GM12892 (cell line): ENCODE measurements at places on chromosomes 5 and 9.

- DNase-seq, result no peak
These were observed 127.3 kb upstream of the BOD1 start for GRCh38 chr5:173743641-173744343.

DNA sequence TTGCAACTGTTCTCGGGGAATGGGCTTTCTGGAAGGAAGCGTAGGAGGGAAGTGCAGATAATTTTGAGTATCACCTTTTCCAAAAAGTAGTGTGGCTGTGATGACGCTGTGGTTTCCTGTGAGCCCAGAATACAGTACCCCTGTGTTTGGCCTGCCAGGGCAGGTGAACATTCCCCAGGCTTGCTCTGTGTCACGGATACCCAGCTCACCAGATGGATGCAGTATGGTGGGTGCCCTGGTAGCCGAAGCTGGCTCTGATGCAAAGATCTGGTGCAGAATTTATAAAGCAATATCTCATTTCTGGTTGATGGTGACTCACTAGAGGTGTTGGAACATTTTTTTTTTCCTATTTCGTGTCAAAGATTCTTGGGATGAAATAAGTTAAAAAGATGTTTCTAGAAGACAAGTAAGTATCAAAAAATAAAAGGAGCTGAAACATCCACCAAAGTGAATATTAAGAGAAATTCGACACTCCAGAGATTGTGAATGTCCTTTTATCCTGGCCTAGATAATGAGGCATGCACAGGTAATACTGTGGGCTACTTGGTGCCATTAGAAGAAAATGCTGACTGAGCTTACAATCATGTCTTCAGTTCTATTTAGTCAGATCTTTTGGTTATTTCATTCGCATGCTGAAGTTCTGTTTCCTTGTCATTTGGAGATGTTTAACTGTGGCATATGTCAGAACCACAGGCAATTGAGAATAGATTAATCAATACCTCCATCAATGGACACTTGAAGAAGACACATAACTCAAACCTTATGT lies 200.1 kb downstream of the GADD45G start:
- no peak for DNase-seq

DNA sequence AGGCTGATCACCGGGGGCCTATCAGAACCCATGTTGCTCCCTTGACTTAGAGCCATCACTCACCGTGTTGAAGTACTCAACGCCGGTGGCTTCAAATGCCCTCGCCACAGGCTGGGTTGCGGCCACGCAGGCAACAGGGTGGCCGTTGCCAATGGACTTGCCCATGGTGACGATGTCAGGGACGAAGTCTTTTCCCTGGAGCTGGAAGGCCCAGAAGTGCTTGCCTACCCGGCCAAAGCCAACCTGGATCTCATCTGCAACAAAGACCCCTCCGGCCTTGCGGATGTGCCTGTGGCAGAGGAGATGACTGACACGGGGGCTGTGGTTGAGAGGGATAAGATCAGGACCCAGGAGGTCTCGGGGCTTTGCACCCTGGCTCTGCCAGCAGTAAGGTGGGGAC lies 10.3 kb downstream of the PHYKPL start:
- DNase-seq, result no peak

DNA sequence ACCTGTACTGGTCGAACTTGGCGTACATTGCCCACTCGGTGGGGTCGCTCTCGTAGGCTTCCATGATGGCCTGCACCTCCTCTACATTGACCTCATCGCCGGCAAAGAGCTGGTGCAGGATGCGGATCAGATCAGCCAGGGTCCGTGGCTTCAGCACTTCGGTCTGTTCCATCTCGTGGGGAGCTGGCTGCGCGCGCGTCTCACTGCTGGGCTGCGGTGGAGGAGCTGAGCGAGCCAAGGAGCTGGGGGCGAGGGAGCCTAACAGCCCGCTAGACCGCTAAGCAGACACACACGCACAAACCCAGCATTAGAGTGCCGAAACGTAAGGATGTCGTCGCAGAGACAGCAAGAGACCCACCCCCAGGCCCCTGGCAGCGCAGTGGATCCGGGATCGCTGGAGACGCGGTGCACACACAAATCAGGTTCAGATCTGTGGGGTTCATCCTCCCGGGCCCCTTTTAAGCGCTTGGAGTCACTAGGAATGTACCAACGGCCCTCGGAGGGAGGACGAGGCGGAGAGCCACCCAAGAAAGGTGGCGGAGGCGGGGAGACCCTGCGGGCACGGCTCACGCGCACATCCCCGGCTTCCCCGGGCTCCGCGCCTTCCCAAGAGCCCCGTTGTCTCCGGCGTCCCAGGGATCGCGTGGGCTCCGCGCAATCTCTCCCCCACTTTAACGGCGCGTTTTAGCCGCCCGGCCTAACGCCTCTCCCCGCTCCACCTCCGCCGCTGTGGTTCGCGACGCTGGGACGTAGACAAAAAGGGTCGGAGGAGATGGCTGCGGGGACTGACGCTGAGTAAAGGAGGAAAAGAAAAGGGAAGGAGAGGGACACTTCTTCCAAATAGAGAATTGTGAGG lies at the start of gene CDO1:
TSS of gene CDO1 (minus strand) at position 434 of the 856 bp plus-strand sequence. CDS start at position 172, 262 bp downstream.
- peak; percentile 23 for DNase-seq

- DNase-seq, result no peak
These were observed 72.4 kb downstream of the CFAP95 start for GRCh38 chr9:69893057-69893456.

DNA sequence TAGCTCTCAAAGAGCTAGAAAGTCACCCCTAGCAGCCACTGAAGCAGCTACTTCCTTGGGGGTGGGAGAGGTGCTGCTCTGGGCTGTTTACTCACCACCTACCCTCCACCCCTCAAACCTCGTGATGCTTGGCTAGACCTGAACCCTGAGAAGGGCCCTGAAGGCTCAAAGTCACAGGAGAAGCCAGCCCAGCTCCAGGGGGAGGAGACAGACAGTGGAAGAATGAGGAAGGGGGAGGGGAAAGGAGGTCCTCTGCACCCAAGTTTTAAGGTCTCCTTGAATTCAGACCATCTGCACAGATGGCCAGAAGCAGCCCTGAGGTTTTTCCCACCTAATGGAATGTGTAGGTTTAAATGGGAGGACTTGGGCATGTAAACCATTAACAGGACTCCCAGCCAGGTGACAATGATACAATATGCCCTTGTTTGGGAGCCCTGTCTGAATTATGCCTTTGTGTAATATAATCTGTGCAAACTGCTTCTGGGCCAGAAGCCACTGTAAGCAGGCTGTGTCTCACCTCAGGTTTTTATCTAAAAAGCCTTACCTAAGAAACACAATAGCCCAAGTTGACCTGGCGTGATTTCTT lies 180.5 kb downstream of the PIK3R1 start:
- DNase-seq, result no peak

- no peak for DNase-seq
These were observed 88.0 kb downstream of the DAP start for GRCh38 chr5:10673017-10673389.

DNA sequence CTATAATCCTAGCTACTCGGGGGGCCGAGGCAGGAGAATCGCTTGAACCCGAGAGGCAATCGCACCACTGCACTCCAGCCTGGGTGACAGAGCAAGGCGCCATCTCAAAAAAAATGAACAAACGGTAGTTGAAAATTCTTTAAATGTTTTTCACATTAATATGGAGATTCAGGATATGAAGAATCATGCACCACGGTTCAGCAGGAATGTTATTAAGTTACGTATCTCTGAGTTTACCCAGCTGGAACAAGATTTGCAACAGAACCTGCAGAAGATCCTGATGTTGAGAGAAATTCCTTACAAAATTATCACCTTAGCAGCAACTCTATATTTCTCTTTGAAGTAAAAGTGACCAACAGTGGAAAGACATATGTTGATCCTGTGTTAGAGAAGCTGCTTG lies 10.0 kb downstream of the PCDHGA12 start:
- no peak for DNase-seq

DNA sequence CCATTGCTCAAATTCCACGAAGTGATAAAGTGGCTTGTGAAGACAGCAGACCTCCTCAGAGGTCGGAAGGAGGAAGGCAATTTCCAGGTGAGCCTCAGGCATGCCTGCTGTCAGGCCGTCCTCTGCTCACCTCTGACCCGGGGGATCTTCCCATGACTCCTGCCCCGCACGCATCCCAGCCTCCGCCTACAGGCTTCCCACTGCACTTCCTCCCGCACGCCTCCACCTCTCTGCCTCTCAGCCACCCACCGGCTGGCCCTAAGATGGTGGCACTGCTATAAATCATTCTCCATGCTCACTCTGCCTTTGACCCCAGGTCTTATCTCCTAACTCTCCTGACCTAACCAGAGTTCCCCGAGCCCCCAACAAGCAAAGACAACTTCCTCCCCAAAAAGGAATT lies 49.4 kb upstream of the DNAH5 start:
- no peak for DNase-seq

DNA sequence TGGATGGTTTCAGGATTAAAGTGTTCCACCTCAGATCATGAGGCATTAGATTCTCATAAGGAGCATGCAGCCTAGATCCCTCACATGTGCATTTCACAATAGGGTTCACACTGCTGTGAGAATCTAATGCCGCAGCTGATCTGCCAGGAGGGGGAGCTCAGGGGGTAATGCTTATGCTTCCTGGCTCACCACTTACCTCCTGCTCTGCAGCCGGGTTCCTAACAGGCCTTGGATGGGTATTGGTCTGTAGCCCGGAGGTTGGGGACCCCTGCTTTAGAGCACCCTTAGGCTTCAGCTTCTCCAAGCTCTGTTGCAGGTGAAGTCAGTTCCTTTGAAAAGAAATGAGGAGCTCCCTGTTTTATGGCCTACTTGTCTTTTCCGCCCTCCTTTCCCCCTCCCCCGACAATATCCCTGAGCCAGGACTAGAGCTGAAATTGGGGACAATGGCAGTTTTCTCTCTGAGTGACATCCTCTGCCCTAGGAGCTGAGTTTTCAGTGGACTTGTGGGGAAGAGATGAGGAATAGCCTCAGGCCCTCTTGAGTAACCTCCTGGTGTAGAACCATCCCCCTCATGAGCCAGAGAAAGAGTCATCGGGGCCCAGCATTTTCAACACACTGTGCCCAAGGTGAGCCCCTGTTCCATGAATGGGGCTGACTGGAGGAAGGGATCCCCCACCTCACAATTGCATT lies 16.2 kb upstream of the MAT2B start:
- no peak for DNase-seq

- no peak for DNase-seq
These were observed 90.8 kb downstream of the TMEM167A start for GRCh38 chr5:82986404-82986803.

DNA sequence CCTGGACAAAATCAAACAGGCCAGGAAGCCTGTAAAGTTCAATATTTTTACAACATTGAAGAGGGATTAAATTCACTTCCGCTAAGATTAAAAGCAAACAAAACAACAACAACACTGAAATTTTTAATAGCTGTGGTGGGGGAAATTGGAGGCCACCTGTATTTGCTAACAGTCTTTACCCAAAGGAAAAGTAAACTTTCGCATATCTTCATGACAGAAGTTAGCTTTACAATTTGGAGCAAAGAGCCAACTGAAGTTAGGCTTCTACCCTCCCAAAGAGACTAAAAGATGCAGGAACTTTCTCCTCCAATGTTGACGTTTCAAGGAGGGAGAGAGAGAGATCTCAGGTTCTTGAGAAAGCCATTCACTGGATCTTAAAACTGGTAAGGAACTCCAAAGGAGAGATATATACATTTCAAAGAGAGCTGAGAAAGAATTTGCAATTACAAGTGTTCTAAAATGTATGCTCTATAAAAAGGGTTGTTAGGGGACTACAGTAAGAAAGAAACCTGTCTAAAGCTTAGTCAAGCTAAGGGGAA lies 349.2 kb upstream of the CDH9 start:
- DNase-seq, result no peak

GRCh38 chr5:10839118-10839517 lies 78.1 kb upstream of the DAP start:
- DNase-seq, result no peak

- DNase-seq, result no peak
These were observed 545.4 kb upstream of the TLE4 start for GRCh38 chr9:79026316-79026715.

DNA sequence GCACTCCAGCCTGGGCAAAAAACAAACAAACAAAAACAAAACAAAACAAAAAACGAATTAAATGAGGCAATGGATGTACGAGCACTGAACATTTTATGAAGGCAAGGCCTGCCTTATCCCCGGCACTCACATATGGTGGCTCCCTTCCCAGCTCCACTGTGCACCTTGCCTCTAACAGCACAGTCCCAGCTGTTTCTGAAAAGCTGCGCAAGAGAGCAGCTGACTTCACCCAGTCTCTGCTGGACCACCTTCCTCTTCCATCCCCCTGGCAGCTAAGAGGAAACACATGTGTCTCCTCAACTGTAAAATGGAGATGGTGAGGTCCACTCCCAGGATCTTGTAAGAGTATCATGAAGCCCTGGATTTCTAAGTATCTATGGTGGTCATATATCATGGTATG lies 100.7 kb downstream of the KLF4 start:
- DNase-seq, result no peak

DNA sequence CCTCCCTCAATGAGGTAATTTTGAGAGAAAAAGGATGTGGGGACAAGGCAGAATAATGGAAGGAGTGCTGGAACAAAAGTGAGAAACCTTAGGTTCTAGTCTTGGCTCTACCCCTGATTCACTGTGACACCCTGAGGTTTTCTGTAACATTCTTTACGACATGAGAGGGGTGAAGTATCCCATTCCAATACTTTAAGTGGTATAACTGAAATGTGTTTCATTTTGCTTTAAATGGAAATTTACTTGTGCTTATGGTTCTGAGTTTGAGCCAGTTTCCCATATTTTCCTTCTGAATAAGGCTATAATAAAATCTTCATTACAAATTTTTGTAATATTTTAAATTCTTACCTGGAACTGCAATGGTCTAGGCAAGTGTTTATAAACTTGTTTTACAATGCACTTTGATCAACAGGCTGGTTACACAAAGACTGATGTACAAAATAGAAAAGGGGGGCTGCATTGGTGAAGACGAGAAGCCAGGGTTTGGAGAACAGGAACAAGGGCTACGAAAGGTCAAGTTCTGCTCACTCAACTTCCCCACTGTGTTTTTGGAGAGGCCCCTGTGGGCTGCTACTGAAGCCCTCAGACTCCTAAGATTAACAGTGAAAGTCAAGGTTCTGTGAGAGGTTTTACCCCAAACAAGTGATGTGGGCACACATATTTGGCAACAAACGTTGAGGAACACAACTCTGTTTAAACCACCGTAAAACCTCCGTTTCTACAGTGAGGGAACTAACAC lies 171.9 kb upstream of the ELL2 start:
- no peak for DNase-seq
